ENCODE measurements at places on chromosomes 7 and 10. TPM values are rescaled to one million over a fixed set of nuclear protein-coding genes. Genes with fewer than 3 reads are reported as not detected.

DNA sequence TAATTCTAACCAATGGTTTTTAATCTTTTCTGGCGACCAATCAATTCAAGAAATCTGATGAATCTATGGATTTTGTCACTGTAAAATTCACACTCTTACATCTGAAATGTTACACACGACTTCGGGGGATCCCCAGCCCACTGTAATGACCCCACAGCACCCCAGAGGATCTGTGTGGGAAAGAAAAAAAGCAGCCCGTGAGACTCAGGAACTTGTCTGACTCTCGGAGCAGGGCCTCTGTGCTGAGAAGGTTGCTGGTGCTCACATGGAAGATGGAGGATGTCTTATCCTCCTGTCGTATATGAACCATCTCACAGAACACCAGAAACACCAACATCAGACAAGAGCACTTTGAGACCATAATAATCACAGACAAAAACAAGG is 228.4 kb upstream of the INHBA start:
- no peak for DNase-seq
- H3K27ac ChIP-seq: no peak overlapping the region
- H3K27me3 ChIP-seq: no peaks in the 10 kb centered on the region

DNA sequence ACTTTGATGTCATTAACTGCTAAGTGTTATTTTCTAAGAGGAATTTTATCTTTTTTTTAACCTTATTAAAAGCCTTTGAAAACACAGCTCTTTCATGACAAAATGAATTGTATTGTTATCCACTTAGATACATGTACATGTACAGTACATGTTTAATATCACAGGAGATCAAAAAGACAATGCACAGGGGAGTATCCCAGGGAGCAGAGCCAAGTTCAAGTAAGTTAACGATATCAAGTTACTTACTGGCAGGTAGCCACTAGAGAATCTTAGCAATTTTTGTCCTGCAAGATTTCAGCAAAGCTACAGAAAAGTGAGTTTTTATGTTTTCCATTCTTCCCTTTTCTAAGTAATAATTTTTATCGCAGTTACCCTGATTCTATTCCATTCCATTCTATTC is 33.9 kb upstream of the ARL4A start:
- H3K4me3 ChIP-seq: no peak overlapping the region
- DNase-seq: no peak
- no peaks in the 10 kb centered on the region for H3K27me3 ChIP-seq
- H3K36me3 ChIP-seq: no peaks in the 10 kb centered on the region
- H3K4me1 ChIP-seq: peaks cover 2% of the 10 kb centered on the region

RPEL1 gene
- not detected for total RNA-seq

CPED1 gene
- 3.4 TPM for total RNA-seq

DNA sequence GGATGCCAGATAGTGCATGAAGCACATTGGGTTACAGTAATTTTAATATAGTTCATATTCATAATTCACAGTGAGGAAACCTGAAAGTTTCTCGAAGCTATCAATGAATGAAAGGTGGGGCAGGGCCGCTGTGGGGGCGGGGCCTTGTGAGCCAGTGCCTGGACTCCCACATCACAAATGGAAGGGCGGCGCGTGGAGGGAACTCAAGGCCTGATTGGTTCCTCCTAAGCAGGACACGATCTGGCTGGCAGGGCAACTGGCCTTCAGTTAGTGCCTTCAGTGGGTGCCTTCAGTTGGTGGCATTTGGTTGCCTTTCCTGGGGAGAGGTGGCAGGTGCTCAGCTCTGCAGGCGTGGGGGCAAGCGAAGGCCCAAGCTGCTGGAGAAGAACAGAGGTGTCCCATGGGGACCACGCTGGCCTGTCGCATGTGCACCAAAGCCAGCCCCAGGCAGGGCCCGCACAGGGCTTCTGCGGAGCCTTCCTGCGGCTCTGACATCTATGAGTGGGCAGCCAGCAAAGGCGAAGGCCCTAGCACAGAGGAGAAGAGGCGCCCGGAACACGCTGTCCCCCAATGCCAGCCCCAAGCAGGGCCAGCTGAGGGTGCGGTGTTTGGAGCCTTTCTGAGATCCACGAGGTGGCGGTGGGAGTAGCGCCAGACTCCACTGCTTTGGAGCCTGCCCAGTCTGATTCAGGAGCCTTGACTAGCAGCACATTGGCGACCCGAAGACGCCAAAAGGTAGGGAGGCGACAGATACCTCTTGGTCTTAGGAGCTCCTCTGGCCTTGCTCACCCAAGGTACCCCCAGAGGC is 118.0 kb upstream of the PDSS1 start:
- no peak for DNase-seq
- no peaks in the 10 kb centered on the region for H3K36me3 ChIP-seq
- no peak overlapping the region for H3K27ac ChIP-seq
- no peaks in the 10 kb centered on the region for H3K4me1 ChIP-seq

LANCL2 gene
- total RNA-seq: 12.6 TPM

GRCh38 chr10:92729886-92730285 is 40.1 kb downstream of the HHEX start:
- no peak overlapping the region for H3K4me3 ChIP-seq
- H3K4me1 ChIP-seq: no peaks in the 10 kb centered on the region
- no peak for DNase-seq
- H3K36me3 ChIP-seq: peaks cover 2% of the 10 kb centered on the region

- no peak overlapping the region for H3K27ac ChIP-seq
- DNase-seq: no peak
- peaks cover 14% of the 10 kb centered on the region for H3K36me3 ChIP-seq
- no peak overlapping the region for H3K4me3 ChIP-seq
- H3K4me1 ChIP-seq: peaks cover 20% of the 10 kb centered on the region
- no peaks in the 10 kb centered on the region for H3K27me3 ChIP-seq
Measured at GRCh38 chr10:100993986-100994708, 5.5 kb upstream of the LZTS2 start.

- no peak overlapping the region for H3K27ac ChIP-seq
- H3K4me1 ChIP-seq: no peaks in the 10 kb centered on the region
- H3K4me3 ChIP-seq: no peak overlapping the region
Measured at GRCh38 chr7:151927011-151927410, 29.2 kb upstream of the GALNTL5 start.

CALHM1 gene
- total RNA-seq: not detected

GRCh38 chr10:17023386-17024298 is 106.0 kb downstream of the CUBN start:
- peak overlapping the region; percentile 8 for H3K4me3 ChIP-seq
- H3K27me3 ChIP-seq: no peaks in the 10 kb centered on the region
- peaks cover 49% of the 10 kb centered on the region for H3K4me1 ChIP-seq
- no peaks in the 10 kb centered on the region for H3K36me3 ChIP-seq
- H3K27ac ChIP-seq: peak overlapping the region; percentile 98

KCNIP2 gene
- 3.5 TPM for total RNA-seq

- peaks cover 37% of the 10 kb centered on the region for H3K4me1 ChIP-seq
- H3K36me3 ChIP-seq: no peaks in the 10 kb centered on the region
- no peak overlapping the region for H3K27ac ChIP-seq
- DNase-seq: no peak
- H3K4me3 ChIP-seq: no peak overlapping the region
- H3K27me3 ChIP-seq: no peaks in the 10 kb centered on the region
Measured at GRCh38 chr7:134686786-134687185, 40.1 kb downstream of the BPGM start.

NUTM2E gene
- total RNA-seq: 0.89 TPM

DNA sequence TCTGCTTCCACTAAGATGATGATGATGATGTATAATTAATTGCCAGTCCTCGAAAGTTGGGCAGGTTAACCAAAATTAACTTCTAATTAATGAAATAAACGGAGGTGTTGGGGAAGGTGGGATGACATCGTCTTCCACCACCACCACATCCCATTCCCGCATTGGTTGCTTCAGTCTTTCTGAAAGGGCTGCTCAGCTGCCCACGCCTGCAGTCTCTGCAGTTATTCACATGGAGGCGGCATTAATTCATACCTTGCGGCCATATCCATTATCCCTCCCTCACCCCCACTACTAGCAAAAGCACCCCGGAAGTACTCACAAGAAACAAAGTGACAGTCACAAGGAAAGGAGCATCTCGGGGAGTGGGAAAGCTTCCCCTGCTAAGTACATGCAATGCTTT is 387.9 kb downstream of the DPP6 start:
- H3K4me3 ChIP-seq: no peak overlapping the region
- H3K36me3 ChIP-seq: no peaks in the 10 kb centered on the region

DNA sequence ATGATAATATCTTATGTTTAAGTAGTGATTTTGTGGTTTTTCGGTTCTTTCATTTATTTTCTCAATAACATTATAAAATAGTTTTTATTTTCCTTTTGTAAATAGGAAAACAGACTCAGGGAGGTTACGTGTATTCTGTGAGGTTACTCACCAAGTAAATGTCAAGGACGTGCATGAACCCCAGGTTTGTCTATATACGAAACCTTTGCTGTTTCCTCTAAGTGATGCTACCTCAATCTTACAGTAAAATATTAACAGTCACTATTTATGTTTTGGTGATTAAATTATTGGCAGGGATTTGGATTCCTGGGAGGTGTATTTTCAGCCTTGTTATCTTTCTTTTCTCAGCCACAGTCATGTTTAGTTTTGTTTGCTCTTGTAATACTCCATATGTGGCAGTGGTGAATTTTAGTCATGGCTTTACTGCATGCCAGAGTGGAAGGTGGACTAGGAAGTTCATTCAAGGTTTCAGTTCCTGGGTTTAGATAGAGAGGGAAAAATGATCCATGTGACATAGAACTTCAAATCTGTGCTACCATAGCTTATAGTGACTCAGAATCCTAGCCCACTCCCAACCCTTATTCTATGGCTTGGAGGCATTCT is 139.9 kb downstream of the ARL4A start:
- no peak overlapping the region for H3K27ac ChIP-seq
- no peaks in the 10 kb centered on the region for H3K36me3 ChIP-seq
- DNase-seq: no peak
- H3K4me1 ChIP-seq: no peaks in the 10 kb centered on the region

- no peak overlapping the region for H3K4me3 ChIP-seq
- DNase-seq: no peak
- H3K4me1 ChIP-seq: peaks cover 17% of the 10 kb centered on the region
- H3K36me3 ChIP-seq: peaks cover 2% of the 10 kb centered on the region
- no peaks in the 10 kb centered on the region for H3K27me3 ChIP-seq
- no peak overlapping the region for H3K27ac ChIP-seq
Measured at GRCh38 chr10:74542077-74542476, 284.3 kb upstream of the KAT6B start.

DNA sequence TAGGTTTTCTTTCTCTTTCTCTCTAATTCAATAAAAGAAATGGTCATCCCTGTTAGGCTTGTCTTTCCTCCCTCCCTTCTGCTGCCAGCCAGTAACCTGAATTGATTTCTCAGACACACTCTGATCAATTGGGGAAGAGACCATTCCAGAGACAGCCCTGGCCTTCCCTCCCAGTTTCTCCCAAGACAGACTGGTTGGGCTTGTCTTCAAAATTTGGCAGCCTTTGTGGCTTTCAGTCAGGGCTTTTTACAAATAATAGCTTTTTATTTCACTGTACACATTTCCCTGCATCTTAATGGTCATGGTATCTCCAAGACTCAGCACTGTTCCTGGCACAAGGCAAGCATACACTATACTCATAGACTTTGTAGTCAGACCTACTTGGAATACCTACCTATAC is 33.9 kb downstream of the BCAP29 start:
- DNase-seq: no peak
- no peak overlapping the region for H3K27ac ChIP-seq
- H3K4me1 ChIP-seq: peaks cover 2% of the 10 kb centered on the region
- peaks cover 37% of the 10 kb centered on the region for H3K36me3 ChIP-seq
- no peaks in the 10 kb centered on the region for H3K27me3 ChIP-seq
- no peak overlapping the region for H3K4me3 ChIP-seq

GRCh38 chr7:137360087-137360679 is 16.6 kb upstream of the PTN start:
- H3K36me3 ChIP-seq: peaks cover 5% of the 10 kb centered on the region
- DNase-seq: no peak
- H3K27me3 ChIP-seq: no peaks in the 10 kb centered on the region
- no peaks in the 10 kb centered on the region for H3K4me1 ChIP-seq
- H3K27ac ChIP-seq: no peak overlapping the region
- H3K4me3 ChIP-seq: no peak overlapping the region

TEX36 gene
- total RNA-seq: not detected

DNA sequence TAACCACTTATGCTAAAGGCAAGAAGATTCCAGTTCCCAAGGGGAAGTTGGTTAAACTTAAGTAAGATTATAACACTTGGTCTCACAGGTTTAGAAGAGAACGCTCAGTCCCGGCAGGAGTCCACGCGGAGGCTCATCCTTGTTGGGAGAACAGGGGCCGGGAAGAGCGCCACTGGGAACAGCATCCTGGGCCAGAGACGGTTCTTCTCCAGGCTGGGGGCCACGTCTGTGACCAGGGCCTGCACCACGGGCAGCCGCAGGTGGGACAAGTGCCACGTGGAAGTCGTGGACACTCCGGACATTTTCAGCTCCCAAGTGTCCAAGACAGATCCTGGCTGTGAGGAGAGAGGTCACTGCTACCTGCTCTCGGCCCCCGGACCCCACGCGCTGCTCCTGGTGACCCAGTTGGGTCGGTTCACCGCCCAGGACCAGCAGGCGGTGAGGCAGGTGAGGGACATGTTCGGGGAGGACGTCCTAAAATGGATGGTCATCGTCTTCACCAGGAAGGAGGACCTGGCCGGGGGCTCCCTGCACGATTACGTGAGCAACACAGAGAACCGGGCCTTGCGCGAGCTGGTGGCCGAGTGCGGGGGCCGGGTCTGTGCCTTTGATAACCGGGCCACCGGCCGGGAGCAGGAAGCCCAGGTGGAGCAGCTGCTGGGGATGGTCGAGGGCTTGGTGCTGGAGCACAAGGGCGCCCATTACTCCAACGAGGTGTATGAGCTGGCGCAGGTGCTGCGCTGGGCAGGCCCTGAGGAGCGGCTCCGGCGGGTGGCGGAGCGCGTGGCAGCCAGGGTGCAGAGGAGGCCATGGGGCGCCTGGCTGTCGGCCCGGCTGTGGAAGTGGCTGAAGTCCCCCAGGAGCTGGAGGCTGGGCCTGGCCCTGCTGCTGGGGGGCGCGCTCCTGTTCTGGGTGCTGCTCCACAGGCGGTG is 3.8 kb downstream of the GIMAP1 start:
- H3K4me3 ChIP-seq: no peak overlapping the region
- no peaks in the 10 kb centered on the region for H3K36me3 ChIP-seq
- no peaks in the 10 kb centered on the region for H3K27me3 ChIP-seq

- peak overlapping the region; percentile 39 for H3K27ac ChIP-seq
- H3K36me3 ChIP-seq: no peaks in the 10 kb centered on the region
- no peak overlapping the region for H3K4me3 ChIP-seq
- peaks cover 66% of the 10 kb centered on the region for H3K4me1 ChIP-seq
Measured at GRCh38 chr7:41881331-41882130, 178.6 kb upstream of the INHBA start.

Measured in osteocyte (in vitro differentiated cells).